ENCODE measurements at places on chromosomes 5 and 9.

- peak; percentile 82 for DNase-seq
Measured at GRCh38 chr5:74684900-74685851, at the start of gene HEXB. Gene HEXB, plus strand, starts transcription at chr5:74685233. Its CDS starts 28 bp downstream, at chr5:74685261.

GRCh38 chr9:114413861-114414301, 26.1 kb upstream of the AKNA start:
- peak; percentile 69 for DNase-seq

DNA sequence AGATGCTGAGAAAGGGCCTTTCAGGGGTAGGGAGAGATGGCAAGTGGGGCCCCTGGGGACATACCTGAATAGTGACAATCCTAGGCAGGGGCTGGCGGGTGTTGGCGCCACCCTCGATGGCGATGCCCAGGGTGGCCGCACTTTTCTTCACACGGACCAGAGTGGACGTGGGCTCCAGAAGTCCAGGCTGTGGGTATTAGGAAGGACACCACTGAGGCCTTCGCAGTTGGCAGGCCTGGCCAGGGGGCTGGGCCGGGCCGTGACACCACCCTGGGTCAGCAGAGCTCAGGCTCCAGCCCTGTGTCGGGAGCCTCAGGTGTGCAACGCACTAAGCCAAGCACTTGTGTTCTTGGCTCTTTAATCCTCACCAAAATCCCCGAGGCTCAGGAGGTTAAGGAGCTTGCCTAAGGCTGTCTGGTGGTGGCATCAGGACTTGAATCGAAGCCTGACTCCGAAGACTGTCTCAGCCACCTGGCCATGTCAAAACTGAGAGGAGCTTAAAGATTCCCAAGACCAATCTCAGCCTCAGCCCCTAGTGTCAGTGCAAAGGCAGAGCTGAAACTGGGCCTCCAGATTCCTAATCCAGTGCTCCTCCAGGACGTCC, 15.5 kb upstream of the AKNA start:
- no peak for DNase-seq

DNA sequence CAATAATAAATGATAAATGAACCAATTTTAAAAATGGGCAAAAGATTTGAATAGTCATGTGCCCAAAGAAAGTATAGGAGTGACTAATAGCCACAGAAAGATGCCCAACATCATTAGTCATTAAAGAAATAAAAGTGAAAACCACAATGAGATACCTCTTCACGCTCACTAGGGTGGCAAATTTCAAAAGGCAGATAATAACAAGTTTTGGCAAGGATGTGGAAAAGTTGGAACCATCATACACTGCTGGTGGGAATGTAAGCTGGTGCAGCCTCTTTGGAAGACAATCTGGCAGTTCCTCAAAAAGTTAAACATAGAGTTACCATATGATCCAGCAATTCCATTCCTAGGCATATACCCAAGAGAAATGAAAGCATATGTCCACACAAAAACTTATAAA, 1819.8 kb downstream of the MAT2B start:
- peak; percentile 16 for DNase-seq

DNA sequence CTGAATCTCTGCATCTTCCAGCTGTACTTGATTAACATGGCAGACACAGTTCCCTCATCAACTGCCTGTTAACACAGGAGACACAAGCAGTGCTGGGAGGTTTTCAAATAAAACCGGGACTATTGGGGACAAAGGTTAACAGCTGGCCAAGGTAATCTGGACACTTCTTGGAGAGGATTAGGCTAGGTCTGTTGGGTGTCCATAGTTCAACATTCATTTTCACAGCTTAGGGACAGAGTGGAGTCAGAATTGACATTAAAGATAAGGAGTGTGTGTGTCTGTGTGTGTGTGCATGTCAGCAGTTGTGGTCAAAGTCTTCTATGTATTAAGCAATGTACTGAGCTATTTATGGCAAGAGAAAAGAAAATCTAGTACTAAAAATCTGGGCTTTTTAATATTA, 216.2 kb downstream of the MED10 start:
- DNase-seq = no peak

DNA sequence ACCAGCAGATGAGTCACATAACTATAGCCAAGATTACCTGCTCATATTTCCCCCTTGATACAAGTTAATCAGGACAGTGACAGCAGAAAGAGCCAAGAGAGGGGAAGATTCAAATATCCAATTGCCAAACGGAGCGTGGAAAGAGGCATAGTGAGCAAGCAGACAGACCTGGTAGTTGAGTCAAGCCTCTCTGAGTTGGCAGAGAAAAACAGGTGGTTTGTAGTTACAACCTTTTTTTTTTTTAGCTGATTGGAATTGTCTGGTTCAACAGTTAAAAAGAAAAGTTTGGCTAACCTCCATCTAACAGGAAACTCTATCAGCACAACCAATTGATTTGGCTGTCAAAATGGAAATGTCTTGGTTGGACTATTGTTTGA, 272.1 kb downstream of the TLE1 start:
- DNase-seq = no peak

GRCh38 chr5:145943674-145944121, 7.3 kb downstream of the SH3RF2 start:
- peak; percentile 54 for DNase-seq

- peak; percentile 41 for DNase-seq
Measured at GRCh38 chr9:4661165-4661564, 929 bp upstream of the PLPP6 start.

DNA sequence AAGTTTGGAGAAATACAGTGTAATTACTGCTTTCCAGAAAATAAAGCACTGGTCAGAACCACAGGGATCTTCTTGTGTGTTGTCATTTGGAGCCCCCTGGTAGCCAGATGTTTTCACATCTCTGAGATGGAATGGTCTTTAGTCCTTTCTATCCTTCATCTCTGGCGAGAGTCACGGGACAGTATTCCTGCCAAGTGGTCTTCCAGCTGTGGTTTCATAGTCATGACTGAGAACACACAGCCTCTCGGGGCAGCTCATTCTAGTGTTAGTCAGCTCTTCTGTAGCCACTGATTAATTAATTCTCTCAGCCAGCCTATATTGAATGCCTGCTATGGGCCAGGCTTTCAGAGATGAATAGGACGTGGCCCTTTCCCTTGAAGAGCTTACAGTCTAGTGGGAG, 34.1 kb downstream of the HMGXB3 start:
- peak; percentile 94 for DNase-seq

DNA sequence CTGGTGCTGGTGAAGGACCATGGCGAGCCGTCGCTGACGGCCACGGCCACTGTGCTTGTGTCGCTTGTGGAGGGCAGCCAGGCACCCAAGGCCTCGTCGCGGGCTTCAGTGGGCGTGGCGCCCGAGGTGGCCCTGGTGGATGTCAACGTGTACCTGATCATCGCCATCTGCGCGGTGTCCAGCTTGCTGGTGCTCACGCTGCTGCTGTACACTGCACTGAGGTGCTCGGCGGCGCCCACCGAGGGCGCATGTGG, 2.2 kb downstream of the PCDHA10 start:
- DNase-seq = no peak

DNA sequence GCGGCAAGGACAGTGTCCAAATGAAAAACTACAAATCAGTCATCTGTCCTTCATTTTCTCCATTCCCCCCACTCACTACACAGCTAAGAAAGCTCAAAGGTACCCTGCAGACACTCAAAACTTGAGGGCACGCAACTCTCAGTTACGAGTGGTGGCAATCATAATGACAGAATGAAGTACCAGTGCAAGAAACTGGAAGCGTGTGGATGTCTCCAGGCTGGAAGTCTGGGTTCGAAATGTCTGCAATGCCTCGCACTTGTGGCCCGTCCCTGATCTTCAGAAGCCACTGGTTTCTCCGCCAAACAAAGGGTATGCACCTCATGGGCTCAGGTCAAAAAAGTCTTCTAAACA, 597 bp upstream of the CENPH start:
- DNase-seq = no peak

DNA sequence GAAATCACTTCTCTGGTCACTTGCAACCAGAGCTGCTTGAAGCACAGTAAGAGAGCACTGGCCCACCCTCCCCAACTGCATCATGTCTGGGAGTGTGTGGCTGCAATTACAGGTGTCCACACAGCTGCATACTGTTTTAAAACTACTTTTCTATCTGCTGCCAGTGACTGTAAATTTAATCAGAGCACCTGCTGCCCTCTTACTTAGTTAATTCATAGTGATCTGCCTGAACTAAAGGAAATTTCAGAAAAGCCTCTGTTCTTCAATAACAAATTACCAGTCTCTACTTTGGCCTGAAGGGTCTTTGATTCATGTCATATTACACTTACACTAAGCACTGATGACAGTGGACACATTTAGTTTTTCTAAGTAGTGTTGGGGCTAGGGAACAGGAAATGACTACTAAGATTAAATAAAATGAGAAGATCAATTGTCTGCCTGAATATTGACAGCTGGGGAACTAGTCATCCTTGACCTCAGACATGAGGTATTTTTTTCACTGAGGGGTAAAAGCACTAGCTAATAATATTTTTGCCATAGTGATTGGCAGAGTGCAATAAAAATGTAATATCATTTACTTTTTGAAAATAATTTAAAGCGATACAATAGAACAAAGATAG, 788.9 kb upstream of the GRAMD2B start:
- no peak for DNase-seq

DNA sequence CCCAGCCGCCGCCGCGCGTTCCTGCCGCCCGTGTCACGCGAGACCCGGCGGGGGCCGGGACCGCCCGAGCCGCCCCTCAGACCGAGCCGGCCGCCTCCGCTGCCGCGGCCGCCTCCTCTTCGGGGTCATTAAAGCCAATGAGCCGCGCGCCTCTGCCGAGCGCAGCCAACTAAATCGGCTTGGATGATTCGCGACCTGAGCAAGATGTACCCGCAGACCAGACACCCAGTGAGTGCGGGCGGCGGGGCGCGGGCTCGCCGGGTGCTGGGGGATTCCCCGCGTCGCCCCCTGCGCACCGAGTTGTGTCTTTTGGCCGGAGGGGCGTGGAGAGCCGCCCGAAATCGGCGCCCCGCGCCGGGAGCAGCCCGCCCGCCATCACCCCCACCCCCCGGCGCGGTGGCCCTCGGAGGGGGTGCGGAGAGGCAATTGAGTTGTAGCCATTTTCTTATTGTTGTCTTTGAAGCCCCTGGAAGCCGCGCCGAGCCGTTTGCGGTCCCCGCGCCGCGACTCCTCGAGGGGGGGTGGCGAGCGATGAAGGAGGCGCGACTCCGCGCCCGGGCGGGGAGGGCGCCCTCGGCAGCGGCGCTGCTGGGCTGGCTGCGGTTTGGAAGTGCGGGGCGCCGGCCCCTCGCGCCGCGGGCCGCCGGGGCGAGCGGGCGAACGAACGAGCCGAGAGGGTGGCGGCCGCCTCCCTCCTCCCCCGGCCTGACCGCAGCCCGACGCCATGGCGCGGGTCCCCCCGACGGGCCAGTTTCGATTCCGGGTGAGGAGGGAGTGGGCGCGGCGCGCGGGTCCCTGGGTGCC, 1.0 kb downstream of the TLE4 start:
- DNase-seq = peak; percentile 40

- DNase-seq = peak; percentile 95
Measured at GRCh38 chr5:142977363-142978051, 207.3 kb downstream of the ARHGAP26 start.

GRCh38 chr5:62909326-62909725, 330.7 kb downstream of the LRRC70 start:
- no peak for DNase-seq

DNA sequence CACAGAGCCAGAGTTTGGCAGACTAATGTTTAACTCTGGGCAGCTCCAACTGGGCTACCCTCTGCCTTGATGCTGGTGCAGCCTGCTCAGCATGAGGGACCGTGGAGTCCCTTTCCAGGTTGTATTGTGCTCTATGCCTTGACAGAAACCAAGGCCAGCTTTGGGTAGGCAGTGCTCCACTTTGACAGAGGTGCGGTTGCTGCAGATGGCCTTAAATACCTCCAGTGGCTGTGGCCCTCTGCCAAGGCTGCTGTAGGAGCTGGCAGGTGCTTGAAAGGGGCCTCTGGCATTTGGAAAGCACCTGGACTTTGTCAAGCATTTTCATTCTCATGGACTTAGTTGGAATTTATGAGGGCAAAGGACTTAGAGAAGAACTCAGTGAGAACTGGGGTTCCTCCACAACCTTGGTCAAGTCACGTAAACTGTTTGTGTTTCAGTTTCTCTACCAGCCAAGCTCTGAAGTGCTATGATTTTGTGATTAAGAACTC, 249.7 kb upstream of the ZNF462 start:
- DNase-seq = no peak

DNA sequence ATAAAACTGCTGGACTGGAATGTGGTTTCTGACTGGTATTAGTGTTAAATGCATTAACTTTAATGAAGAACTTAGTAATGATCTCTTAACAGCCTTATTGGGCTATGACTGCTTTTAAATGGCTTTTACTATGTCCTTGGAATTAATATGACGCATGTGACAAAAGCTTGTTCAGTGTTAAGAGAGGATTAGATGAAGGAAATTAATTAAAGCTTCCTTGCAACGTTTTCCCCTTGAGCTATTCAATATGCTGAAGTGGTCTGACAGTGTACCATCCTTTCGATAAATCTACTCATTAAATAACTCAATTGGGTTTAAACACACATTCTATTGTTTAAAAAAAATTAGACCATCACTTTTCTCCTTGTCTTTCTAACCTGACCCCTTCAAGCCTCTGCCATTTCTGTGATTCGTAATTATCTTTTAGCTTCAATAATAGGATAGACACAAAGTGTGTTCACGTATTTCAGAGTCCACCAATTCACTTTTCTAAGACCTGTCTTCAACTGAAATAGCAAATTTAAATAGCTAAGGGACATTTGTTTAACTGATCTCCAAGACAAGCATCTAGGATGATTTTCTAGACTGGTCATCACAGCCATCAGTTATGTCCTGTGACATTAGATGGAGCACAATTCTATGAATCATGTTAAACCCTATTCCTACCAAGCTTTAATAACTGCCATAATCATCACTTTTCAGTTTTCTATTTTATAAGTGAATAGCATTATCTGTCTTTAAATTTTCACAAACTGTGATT, 1258.0 kb upstream of the CDH9 start:
- DNase-seq = no peak

GRCh38 chr9:91415290-91415689, 8.3 kb downstream of the NFIL3 start:
- DNase-seq = no peak

DNA sequence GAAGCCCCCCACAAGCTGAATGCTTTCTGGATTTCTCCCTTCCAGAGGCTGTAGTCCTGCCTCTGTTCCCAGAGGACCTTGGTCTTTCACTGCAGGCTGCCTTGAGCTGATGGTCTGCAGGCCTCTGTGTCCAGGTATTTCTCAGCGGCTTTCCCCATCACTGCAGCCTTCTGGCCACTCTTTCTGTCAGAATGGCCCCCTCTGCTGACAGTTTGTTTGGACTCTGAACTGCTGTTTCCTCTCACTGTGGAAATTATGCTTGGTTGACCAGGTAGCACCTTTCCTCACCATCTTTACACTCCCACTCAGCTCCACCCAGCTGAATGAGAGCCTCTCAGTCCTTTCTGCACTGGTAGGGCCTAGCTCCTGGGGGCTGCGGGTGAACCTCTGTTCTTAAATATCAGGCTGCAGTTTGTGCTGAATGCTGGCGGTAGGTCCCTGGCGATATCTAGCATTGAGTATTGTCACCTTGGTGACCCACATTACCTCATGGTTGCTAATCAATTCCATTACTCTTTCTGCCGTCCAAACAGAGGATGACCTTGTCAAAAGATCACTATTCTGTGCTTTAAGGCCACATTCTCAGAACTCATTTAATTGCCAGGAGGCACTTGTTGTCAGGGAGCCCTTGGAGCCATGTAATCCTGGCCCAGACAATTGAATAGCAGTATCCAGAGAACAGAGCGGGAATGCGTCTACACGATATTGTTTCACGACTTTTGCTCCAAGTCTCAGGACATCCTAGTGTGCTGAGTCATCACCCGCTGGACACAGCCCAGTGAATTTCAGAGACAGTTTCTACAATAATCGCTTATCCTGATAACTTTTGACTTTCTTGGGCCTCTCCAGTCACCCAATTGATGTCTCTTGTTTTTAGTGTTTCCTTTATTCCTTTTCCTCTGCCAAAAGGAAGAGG, 230.2 kb downstream of the TENT4A start:
- no peak for DNase-seq

Data from fibroblast of upper back skin (primary cell).